ENCODE measurements at places on chromosomes 16 and 17.
A peak's percentile ranks its signal among the peaks of the same experiment; 100 is the strongest.

DNA sequence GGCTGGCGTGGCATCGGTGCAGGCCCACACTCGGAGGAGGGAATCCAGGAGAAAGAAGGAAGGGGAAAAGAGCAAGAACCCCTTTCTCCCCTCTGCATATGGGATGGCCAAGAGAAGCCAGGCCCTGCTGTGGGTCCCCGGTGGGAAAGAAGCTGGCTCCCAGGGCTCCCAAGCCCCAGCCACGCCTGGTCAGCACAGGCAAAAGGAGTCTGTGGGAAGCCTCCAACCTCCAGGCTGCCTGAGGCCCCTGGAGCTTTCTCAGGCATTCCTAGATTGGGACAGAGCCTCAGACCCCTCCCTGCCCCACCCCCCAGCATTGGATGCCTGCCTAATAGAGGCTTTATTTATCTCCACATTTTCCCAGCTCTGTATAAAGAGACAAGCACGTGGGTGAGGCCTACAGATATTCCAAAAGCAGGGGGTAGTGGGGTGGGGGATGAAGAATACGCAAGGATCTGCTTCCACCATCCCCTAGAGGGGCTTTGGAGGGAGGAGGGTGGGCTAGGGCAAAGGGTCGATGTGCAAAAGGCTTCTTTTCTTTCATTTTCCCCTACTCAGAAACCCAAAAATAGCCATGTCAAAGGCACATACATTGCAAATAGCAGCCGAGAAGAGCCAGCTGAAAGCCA, 56.4 kb downstream of the MPRIP start:
- DNase-seq: no peak

DNA sequence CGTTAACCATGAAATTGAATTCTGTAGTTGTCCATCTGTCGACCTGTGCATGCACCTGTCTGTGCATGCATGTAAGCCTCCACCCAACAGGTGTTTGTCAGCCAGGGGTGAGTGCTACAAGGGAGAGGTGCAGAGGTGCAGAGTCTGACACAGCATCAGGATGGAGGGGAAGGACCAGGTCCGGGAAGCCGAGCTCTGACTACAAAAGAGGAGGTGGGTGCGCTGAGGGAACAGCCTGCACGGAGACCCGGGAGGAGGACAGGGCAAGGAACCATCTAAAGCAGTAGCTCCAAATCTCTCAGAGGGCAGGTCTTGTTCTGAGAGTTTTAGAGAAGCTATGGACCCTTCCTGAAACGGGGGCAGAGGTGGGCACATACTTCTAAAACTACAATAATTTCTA, 54.1 kb downstream of the B9D1 start:
- DNase-seq: no peak

- DNase-seq: no peak
Observed at GRCh38 chr17:46742565-46743270, 75.8 kb downstream of the WNT3 start.

DNA sequence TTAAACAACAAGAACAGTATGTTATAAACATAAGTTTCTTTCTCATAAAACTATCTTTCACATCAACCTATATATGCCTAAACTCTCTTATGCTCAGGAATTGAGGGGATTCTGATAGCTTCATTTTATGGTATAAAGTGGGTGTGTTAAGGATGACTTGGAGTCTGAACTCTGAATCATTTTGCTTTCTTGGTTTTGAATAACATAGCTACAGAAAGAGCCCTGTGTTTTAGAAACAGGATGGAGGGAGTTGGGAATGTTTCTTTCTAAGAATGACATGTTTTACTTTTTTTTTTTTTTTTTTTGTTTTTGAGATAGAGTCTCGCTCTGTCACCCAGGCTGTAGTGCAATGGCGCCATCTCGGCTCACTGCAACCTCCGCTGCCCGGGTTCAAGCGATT, 50.1 kb downstream of the RHOT1 start:
- DNase-seq: no peak

DNA sequence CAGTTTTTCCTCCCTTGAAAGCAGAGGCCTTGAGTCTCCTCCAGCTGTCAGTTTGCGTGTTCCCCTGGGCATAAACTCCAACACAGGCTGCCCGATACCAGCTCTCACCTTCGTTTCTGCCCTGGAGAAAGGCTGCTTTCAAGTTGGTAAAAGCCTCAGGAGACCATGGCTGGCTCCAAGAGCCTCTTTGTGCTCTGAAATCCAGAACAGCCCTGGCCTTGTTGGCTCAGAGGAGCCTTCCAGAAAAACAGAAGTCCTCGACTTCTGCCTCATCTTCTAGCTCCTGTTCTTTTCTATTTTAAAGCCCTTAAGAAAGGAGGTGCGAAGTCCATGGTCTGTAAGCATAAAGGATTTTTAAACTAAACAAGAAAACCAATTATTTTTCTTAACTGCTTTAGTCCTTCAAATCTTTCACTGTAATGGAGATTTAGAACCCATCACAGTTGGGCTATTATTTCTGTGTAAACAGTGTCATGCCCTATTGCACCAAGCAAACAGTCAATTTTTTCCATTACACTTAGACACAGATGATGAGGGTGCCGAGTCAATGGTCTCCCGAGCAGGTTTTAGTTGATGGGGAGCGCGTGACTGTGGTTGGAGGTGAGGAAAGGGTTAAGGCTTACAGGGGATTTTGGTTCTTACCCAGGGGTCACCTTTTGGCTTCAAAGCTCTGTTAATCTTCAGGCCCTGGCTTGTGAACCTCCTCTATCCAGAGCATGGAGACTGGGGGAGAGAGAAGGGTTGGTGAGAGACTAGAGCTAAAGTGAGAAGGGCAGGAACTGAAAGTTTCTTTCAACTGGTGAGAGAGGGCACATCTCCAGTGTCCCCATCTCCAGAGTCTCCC, 212.8 kb downstream of the MSI2 start:
- no peak for DNase-seq

- no peak for DNase-seq
Observed at GRCh38 chr17:77963441-77963840, 4.9 kb downstream of the TNRC6C start.

DNA sequence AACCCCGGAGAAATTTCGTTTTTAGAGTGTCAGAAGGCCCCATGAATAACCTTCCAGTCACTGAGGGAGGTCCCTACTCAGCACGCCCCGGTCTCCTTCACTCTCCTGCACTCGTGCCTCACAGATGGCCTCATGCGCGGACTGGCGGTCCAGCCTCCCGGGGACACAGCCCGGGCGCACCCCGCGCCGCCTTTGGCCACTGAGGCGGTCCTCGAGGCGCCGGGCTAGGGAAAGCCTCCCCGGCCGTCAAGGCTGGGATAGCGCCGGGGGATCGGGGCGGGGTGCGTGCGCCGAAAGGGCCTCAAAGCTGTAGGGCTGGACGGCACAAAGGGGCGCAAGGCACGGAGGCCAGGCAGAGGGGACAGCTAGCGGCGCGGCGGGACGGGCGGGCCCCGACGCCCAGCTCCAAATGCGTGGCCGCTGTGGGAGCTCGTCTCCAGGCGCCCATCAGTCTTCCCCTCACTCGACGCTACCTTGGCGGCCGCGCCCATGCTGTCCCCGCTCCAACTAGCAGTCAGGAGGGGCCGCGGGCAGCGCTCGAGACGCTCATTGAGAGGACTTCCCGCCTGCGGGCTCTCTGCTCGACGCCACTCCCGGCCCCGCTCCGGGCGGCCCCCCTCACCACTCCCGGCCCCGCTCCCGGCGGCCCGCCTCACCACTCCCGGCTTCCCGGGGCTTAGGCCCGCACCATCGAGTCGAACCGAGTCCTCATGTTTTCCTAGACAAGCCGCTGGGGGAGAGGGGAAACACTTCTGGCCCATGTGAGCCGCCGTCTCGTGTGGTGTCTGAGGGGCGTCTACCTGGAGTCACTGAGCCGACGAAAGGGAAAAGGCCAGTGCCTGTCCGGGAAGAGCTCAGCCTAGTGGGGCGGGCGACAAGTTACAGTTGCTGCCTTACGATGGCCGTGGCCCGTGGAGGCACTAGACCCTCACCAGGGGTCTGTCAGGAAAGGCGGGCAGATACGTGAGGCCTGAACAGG, at the start of gene USP6:
Gene USP6, plus strand, starts transcription at position 360 of the 979 bp plus-strand sequence. CDS start 14,336 bp downstream, outside the sequence.
- peak; percentile 6 for DNase-seq

DNA sequence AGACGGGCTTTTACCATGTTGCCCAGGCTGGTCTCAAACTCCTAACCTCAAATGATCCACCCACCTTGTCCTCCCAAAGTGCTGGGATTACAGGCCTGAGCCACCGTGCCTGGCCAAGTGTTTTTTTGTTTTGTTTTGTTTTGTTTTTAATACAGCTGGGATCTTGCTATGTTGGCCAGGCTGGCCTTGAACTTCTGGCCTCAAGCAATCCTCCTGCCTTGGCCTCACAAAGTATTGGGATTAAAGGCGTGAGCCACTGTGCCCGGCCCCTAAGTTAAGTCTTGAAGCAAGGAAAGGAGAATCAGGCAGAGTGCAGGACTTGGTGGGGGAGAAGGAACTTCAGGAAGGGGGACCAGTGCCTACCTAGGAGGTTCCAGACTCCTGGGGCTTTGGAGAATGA, 51.7 kb upstream of the NOL11 start:
- DNase-seq: no peak

- DNase-seq: no peak
Observed at GRCh38 chr16:85004587-85005205, 6.6 kb downstream of the ZDHHC7 start.

All from substantia nigra (tissue), 51 donors.